ENCODE measurements at places on chromosomes 1 and 21. TPM values are rescaled to one million over a fixed set of nuclear protein-coding genes. Genes with fewer than 3 reads are reported as not detected.

GRCh38 chr1:97108179-97108578, 386.6 kb downstream of the PTBP2 start:
- no peak for DNase-seq

GRCh38 chr1:191086910-191087309, 609.2 kb upstream of the BRINP3 start:
- no peak for DNase-seq

DNA sequence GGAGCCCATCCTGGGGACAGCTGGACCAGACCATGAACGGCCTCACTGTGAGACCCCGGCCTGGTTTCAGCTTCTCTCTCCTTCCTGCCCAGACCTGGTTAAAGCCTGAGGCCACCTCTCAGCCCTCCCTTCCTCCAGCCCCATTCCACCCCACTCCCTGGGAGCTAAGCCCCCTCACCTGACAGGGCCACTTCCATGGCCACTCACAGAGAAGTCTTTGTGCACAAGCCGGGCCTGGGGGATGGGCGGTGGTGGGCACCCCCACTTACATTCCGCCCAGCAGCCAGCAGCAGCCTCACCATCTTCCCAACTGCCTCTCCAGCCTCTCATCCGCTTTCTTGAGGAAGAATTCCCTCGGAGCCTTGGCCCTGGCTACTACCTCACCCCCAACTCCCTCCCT, 40.4 kb downstream of the RHBG start:
- DNase-seq, result no peak

DNA sequence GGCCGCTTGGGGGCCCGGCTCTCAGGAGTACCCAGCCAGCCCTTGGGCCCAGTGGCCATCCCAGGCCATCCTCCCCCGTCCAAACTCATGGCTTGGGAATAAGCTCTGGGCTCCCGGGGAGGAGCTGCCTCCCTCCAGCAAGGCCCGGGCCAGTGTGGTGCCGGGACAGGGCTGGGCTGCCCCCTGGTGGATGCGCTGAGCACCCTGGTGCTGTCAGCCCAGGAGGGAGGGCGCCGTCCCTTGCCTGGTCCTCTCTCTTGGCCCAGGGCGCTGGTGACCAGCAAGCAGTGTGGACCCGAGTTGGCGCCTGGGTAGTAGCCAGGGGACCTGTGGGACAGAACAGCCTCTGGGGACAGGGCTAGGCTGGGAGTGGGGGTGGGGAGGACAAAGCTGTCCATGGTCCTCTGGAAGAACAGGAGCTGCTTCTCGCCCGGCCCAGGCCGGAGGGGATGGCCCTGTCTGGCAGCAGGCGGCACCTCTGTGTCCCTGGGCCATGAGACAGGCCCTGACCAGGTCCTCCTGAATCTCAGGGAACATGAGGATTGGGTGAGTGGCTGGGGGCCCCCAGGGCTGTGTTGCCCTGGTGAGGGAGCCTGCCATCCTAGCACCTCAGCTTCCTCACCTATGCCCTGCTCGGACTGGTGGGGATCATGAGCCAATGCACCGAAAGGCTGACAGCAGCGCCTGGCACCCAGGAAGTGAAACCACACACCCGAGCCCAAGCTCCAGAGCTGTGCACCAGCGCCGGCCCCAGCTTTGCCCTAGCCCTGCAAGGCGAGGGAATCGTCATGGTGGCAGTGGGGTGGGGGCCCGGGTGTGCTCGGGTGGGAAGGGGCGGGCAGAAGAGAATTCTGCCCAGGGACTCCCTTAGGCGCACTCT, 9.4 kb downstream of the MORN1 start:
- DNase-seq, result peak; percentile 80

DNA sequence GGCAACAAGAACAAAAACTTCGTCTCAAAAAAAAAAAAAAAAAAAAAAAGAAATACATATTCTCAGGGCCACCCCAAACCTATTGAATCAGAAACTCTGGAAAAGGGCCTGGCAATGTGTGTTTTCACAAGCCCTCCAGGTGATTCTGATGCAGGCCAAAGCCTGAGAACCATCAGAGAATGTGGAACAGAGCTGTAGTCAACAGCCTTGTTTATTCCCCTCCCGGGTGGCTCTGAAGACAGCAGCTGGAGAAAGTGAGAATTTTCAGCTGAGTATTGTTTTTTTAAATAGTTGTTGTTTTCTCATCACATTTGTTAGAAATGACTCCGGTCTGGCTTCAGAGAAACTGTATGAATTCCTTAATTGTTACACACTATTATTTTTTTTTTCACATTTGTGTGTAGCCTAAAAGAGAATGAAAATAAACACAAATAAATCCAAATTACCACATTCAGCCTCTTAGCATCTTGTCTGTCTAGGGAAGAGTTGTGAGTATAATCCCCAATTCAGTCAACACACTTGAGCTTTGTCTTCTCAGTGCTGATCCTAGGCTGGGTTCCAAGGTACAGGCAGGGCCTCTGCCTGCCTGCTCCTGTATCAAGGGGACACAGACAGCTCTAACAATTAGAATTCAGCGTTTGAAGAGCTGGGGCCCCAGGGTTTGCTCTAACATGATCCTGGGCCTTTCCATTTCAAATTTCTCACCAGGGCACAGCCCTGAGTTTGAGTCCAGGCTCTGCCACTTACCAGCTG, 6.6 kb upstream of the AZIN2 start:
- DNase-seq, result no peak

DNA sequence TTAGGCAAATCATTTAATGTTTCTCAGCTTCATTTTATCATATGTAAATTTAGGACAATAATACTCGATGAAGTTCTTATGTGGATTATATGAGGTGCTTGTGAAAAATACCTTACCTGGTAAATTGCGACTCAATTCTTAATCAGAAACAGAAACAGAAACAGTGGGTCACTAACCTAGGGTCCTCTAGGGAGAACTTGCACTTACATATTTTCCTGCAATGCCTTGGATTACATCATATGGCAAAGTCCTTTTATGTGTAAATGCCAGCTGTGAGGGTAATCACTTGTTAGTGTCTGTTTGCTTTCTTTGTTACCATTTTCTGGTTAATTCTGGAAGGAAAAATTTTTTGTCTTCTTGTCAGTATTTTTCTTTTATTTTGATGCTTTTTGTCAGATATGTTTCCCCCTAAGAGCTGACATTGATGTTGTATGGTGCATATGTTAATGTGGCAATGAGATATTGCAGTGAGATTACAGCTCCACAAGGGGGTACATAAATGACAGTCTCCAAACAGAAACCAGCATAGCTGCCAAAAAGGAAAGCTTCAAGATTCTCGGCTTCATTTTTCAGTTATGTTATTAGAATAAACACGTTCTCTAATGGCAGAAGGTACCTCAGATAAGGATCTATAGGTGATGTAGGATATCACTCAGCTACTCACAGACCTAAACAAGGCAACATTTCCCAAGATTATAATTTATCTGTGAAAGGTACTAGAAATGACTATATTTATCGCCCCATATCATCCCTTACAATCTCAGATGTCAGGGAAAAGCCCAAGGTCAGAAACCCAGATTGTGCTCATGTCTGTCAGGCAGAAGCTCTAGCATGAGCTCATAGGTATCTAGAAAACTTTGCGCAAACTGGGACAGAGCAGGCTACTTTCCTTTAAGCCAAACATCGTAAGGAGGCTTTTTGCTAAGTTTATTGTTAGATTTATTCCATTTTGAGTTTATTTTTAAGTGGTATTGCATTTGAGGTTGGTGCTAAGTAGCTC, 119.9 kb downstream of the FASLG start:
- DNase-seq, result peak; percentile 40

DNA sequence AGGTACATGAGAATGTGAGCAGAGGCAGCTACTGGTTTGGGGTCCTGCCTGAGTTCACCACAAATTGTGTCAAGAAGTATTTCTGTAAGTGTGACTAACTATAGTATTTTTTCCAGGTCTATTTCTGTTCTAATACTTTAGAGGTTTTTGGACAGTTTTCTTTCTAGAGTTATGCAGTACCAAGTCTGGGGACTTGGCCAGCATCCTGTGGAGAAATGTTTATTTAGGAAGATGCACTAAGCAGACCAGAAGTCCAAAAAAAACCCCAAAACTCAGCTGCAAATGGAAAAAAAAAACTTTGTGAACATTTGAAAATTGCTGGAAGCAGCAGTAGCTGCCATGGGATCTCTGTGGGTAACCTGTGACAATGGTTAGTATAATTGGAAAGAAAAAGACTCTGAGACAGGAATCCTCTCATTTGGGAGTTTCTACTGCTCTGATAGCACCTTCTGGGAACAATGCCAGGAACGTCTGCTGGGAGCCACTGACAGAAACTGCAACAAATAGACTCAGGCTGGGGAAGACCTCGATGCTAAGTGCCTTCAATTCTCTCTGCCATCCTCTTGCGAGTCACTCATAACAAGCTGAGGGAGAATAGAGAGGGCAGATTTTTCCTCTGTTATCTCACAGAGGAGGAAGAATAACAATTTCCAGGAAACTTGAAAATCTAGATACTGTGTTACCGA, 37.6 kb downstream of the OR10R2 start:
- peak; percentile 62 for DNase-seq

- no peak for DNase-seq
Measured at GRCh38 chr1:62285984-62286785, 33.0 kb downstream of the KANK4 start.

DNA sequence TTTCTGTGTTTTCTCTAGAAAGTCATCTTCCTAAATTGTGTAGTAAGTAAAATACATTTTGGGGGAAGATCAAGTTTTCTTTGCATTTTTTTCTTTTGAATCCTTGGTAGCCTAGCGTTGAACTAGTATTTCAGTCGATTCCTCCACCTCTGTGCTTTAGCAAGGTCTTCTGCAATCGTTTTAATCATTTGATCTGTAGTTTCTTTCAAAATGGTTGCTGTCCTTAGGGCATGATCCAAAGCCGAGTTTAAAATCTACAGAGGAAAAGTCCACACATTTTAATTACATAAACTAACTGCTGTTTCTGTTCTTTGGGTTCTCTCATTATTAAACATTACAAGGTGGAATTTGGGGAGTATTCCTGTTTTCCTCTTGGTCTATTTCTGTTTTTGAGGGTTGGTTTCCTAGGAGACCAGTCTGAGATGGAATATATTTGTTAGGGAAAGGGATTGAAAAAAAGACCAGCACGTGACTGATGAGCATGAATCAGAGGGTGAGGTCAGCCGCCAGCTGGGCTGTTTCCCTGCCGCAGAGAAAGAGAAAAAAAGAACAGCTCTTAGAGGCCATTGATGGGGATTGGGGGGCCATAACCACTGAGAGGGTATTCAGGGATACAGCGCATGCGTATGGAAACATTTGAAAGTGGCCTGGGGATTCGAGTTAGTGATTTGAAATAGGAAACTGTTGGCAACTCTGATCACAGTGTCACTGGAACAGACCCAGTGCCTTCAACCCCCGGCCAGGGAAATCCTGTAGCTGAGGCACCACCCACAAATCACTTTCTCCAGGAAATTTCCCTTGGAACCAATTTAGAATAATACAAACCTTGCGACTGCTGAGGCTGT, 40.6 kb downstream of the AKNAD1 start:
- DNase-seq, result peak; percentile 96

DNA sequence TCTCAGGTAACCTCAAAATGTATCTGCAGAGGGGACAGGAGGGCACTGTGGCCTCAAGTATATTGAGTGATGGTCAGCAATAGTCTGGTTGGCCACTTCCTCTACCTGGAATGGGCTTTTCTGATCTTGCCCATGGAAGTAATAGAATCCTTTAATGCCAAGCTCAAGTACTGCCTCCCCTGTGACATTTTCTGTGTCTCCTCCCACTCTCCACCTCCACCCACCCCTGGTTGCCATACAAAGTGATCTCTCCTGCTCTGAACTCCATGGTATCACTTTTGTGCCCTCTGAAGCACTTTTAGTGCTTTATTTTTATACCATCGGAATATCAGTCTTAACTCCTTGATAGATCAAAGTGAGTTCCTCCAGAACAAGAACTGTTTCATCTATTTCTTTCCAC, 9.2 kb upstream of the NOS1AP start:
- no peak for DNase-seq

GRCh38 chr1:166080967-166081870, 85.6 kb downstream of the FAM78B start:
- no peak for DNase-seq

DNA sequence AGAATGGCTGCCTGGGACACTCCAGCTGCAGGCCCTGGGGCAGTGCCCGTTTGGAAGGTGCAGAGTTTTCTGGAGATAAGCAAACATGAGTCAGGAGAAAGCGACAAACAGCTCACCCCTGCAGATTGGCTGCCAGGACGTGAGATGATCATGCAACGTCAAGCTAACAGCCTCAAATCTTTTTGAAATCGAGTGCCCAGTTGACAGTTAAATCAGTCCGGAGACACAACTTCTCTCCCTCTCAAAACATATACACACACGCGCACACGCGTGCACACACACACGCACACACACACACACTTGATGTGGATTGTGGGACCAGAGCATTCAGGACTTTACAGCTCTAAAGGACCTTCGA, 49.4 kb downstream of the TENT5C start:
- no peak for DNase-seq

GRCh38 chr21:37071561-37072273, 1.2 kb downstream of the PIGP start:
- DNase-seq, result peak; percentile 80

GRCh38 chr1:55249646-55250398, 34.7 kb upstream of the USP24 start:
- DNase-seq, result no peak

GRCh38 chr1:37255136-37255795, 219.1 kb upstream of the ZC3H12A start:
- DNase-seq, result peak; percentile 23

- peak; percentile 68 for DNase-seq
Measured at GRCh38 chr1:118984086-118984721, 3.9 kb downstream of the TBX15 start.

- DNase-seq, result no peak
Measured at GRCh38 chr1:50971748-50972305, 1.8 kb downstream of the CDKN2C start.

DNA sequence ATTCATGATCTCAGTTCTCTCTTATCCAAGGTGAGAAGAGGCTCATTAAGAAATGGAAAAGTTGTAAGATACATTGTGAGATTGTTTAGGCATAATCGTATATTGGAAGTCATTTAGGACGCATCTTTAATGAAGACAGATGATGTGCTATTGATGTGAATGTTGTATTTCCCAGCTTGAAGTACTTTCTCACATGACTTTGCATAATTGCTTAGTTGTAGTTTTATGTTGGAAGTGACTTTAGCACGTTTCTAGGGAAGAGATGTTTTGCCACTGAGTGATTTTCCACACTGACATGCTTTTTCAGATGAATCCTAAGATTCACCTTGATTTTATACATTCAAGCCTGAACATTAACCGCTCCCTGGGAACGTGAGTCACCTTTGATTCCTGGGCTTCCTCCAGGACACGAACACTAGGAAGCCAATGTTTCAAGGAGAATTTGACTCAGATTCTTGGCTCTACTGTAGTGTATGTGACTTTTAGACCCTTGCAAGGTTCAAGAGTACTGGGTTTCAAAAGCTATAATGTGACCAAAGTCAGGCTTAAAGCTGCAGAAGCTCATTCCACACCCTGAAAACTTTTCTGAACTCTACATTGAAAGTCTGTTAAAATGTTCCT, 27.9 kb downstream of the ANGEL2 start:
- no peak for DNase-seq

Gene SLC1A7
- total RNA-seq, result 2.4 TPM

Gene WNT3A
- total RNA-seq, result not detected

Gene TCHH
- 0.96 TPM for total RNA-seq

Gene RHBDL2
- total RNA-seq, result not detected

Gene LMX1A
- total RNA-seq, result 0.72 TPM

Gene LRRC71
- not detected for total RNA-seq

Gene CFAP107
- total RNA-seq, result not detected

Gene TMEM53
- 3.6 TPM for total RNA-seq

Gene TFF3
- total RNA-seq, result 0.48 TPM

Gene OLFML2B
- total RNA-seq, result 15.4 TPM

Gene PTGS2
- 113 TPM for total RNA-seq

Gene F13B
- not detected for total RNA-seq

Gene SSX2IP
- total RNA-seq, result 13.7 TPM

Gene GPR25
- total RNA-seq, result not detected

All from umbilical cord (tissue), 2 donors.